ENCODE measurements at places on chromosomes 2 and 18. TPM values are rescaled to one million over a fixed set of nuclear protein-coding genes. Genes with fewer than 3 reads are reported as not detected.

DNA sequence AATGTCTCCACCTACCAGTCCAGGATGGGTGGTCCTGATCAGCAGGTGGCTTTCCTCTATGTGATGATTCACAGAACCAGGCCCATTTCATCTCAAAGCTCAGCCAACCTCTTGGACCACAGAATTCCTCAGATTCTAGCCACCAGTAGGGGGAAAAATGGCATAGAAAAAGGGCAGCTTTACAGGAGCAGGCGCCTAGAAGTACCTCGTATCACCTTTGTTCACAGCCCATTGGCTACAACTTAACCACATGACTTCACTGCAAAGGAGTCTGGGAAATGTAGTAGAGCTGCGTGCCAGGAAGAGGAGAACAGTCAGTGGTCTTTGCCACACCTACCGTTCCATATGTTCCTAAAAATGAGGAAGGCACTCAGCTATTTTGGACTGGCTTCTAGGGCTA is 62.8 kb upstream of the DTNA start:
- no peak for DNase-seq
- H3K36me3 ChIP-seq: no peaks in the 10 kb centered on the region
- no peak overlapping the region for H3K4me3 ChIP-seq

- H3K4me1 ChIP-seq: no peaks in the 10 kb centered on the region
- no peaks in the 10 kb centered on the region for H3K27me3 ChIP-seq
- no peak overlapping the region for H3K27ac ChIP-seq
- H3K4me3 ChIP-seq: no peak overlapping the region
Measured at GRCh38 chr2:116724550-116724949, 1089.9 kb upstream of the DDX18 start.

ANKRD30B gene
- not detected for total RNA-seq

DNA sequence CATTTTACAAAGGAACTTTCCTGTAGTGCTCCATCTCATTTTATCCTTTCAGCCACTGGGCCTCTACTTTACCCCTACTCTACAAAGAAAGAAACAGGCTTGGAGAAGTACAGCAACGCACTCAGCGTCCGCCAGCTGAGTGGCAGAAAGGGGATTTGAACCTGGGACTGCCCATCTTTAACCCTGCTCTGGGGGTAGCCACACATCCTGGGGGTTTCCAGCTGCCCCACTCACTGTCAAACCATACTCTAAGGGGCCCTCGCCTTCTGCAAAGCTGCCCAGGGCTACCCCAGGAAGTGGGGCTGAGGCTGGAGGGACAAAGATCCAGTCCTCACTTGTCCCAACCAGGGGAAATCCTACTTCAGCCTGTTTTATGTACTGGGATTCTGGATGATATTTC is 17.9 kb downstream of the HS1BP3 start:
- no peaks in the 10 kb centered on the region for H3K36me3 ChIP-seq
- H3K27ac ChIP-seq: no peak overlapping the region
- H3K4me1 ChIP-seq: no peaks in the 10 kb centered on the region
- DNase-seq: no peak
- no peaks in the 10 kb centered on the region for H3K27me3 ChIP-seq

DNA sequence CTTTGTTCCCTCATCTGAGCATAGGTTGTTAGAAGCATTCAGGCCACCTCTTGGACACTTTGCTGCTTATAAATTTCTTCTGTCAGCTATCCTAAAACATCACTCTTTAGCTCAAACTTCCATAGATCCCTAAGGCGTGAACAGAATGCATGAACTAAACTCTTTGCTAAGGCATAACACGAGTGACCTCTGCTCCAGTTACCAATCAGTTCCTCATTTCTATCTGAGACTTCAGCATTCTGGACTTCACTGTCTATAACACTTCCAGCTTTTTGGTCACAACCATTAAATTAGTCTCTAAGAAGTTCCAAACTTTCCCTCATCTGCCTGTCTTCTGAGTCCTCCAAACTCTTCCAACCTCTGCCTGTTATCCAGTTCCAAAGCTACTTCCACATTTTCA is 8.3 kb upstream of the VWA3B start:
- no peak for DNase-seq
- no peak overlapping the region for H3K27ac ChIP-seq
- H3K27me3 ChIP-seq: no peaks in the 10 kb centered on the region
- H3K4me1 ChIP-seq: peaks cover 6% of the 10 kb centered on the region

MYO5B gene
- total RNA-seq: not detected

GRCh38 chr18:12886498-12887126 is 2.6 kb upstream of the PTPN2 start:
- no peaks in the 10 kb centered on the region for H3K36me3 ChIP-seq
- no peak overlapping the region for H3K4me3 ChIP-seq
- no peaks in the 10 kb centered on the region for H3K27me3 ChIP-seq
- peak overlapping the region; percentile 33 for H3K27ac ChIP-seq

DNA sequence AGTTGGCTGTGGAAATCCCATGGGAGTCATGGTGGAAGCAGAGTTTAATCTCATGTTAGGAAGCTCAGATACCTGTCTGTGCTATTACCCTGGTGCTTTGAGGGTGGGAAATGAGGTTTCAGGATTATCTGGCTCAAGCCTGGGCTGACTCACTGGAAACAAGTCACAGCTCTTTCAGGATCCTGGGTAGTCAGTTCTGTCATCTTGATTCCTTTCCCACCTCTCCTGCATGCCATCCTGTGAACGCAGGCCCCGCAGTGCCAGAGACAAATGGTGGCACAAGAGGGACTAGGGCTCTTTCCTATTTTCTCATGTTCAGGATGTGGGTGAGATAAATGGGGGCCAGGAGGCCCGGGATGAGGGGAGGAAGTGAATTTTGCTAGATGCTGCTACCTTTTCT is 3.7 kb upstream of the FAM136A start:
- H3K4me3 ChIP-seq: no peak overlapping the region
- H3K4me1 ChIP-seq: peaks cover 6% of the 10 kb centered on the region
- H3K27me3 ChIP-seq: no peaks in the 10 kb centered on the region

DNA sequence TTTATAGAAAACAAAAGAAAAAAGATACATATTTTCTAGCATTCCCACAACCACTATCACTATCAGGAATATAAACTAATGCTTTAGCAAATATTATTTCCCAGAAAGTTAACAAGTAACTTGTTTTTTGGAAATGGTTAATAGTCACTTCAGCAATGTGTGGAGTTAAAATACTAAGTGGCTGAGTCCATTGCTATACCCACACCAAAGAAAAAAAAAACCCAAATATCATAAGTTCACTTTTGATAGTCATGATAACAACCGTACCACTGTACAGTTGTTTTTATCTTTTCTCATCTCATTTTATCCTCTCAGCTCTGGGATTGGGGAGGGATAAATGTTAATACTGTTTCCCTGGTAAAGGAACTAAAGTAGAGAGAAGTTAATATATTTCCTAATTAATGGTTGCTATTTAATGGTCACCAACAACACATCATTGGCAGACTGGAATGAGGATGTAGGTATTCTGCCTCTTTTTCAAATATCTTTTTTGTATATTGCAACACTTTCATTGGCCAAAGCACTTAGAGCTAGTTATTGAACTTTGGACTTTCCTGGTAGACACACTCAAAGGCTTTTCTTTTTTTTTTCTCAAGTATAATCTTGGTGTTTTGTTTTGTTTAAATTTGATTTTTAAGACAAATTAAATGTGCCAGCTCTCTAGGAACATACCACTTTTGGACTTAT is 18.4 kb upstream of the KANSL1L start:
- no peaks in the 10 kb centered on the region for H3K36me3 ChIP-seq
- no peaks in the 10 kb centered on the region for H3K27me3 ChIP-seq
- H3K4me1 ChIP-seq: no peaks in the 10 kb centered on the region
- DNase-seq: no peak

GRCh38 chr2:208757364-208757763 is 350.8 kb downstream of the PTH2R start:
- no peak overlapping the region for H3K27ac ChIP-seq
- no peaks in the 10 kb centered on the region for H3K27me3 ChIP-seq
- H3K36me3 ChIP-seq: no peaks in the 10 kb centered on the region
- H3K4me3 ChIP-seq: no peak overlapping the region
- no peaks in the 10 kb centered on the region for H3K4me1 ChIP-seq

ALPG gene
- not detected for total RNA-seq

GRCh38 chr2:106336737-106337136 is 131.5 kb downstream of the RGPD3 start:
- no peaks in the 10 kb centered on the region for H3K27me3 ChIP-seq
- DNase-seq: no peak
- no peak overlapping the region for H3K4me3 ChIP-seq
- no peaks in the 10 kb centered on the region for H3K4me1 ChIP-seq
- H3K27ac ChIP-seq: no peak overlapping the region
- H3K36me3 ChIP-seq: no peaks in the 10 kb centered on the region

DNA sequence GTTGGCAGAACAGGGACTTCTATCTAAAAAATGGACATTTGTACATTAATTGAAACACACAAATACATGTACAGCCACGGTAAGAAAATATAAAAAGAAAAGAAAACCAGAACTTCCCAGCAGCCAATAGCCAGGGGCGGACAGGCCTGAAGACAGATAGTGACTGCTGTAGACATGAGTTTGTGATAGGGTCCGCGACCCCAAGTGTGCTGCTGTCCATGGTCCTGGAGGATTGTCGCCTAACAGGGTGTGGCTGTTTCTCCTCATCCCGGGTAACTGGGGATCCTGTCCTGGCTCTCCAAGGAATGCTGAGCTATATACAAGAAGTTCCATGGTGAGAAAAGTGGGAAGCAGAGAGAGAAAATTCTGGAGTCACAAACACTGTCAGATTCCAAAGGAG is 266.5 kb upstream of the SALL3 start:
- DNase-seq: no peak
- no peak overlapping the region for H3K4me3 ChIP-seq
- H3K27ac ChIP-seq: no peak overlapping the region
- no peaks in the 10 kb centered on the region for H3K4me1 ChIP-seq
- no peaks in the 10 kb centered on the region for H3K27me3 ChIP-seq

GRCh38 chr2:105515581-105516415 is 116.9 kb upstream of the FHL2 start:
- no peaks in the 10 kb centered on the region for H3K36me3 ChIP-seq
- H3K4me1 ChIP-seq: no peaks in the 10 kb centered on the region
- no peaks in the 10 kb centered on the region for H3K27me3 ChIP-seq
- no peak overlapping the region for H3K27ac ChIP-seq
- no peak overlapping the region for H3K4me3 ChIP-seq

TMEM200C gene
- total RNA-seq: not detected

DNA sequence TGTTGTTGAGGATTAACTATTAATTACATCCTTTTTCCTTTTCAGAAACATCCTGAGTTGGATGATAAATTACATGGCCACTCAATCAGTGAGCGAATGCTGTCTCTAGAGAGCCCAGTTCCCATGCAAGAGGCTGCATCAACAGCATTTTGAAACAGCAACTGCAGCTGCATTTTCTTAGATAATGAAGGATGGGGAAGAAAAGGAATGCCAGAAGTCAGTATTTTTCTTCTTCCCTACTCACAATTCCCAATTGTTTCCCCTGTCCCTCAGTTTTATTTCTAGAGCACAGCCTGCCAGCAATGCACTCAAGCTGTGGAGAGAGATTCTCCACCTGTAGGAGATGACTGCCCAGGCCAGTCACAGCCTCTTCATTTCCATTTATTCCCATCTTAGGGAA is 6.9 kb downstream of the SCN7A start:
- no peak for DNase-seq
- H3K27ac ChIP-seq: no peak overlapping the region
- H3K4me3 ChIP-seq: no peak overlapping the region
- H3K4me1 ChIP-seq: no peaks in the 10 kb centered on the region

GRCh38 chr2:142180820-142181533 is 50.2 kb upstream of the LRP1B start:
- no peak for DNase-seq
- no peaks in the 10 kb centered on the region for H3K27me3 ChIP-seq
- no peaks in the 10 kb centered on the region for H3K36me3 ChIP-seq
- no peak overlapping the region for H3K4me3 ChIP-seq
- no peak overlapping the region for H3K27ac ChIP-seq

TUBA4B gene
- not detected for total RNA-seq

GRCh38 chr18:39870591-39870990 is 2084.4 kb upstream of the PIK3C3 start:
- H3K4me1 ChIP-seq: no peaks in the 10 kb centered on the region
- no peak overlapping the region for H3K4me3 ChIP-seq
- no peak for DNase-seq
- H3K27me3 ChIP-seq: no peaks in the 10 kb centered on the region
- no peaks in the 10 kb centered on the region for H3K36me3 ChIP-seq

GRHL1 gene
- total RNA-seq: 0.19 TPM

- H3K27ac ChIP-seq: no peak overlapping the region
- H3K4me1 ChIP-seq: no peaks in the 10 kb centered on the region
- no peaks in the 10 kb centered on the region for H3K27me3 ChIP-seq
- H3K4me3 ChIP-seq: no peak overlapping the region
- DNase-seq: no peak
- no peaks in the 10 kb centered on the region for H3K36me3 ChIP-seq
Measured at GRCh38 chr2:6679471-6679870, 186.2 kb downstream of the CMPK2 start.

DNA sequence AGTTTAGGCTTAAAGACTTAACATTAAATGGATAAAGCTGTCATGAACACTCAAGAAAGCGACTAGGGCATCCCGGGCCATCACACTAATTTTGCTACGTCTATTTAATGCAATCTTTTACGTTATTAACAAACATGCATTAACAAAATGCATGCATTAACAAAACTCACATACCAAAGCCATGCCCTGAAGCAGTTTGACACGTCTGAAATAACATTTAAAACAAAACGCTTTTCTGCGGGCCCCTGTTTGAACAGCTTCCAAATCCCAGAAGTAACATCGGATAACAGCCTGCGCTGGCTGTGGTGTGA is 458 bp downstream of the B4GALT6 start:
- H3K36me3 ChIP-seq: no peaks in the 10 kb centered on the region
- H3K4me1 ChIP-seq: no peaks in the 10 kb centered on the region
- no peak for DNase-seq
- no peak overlapping the region for H3K4me3 ChIP-seq
- no peaks in the 10 kb centered on the region for H3K27me3 ChIP-seq

DNA sequence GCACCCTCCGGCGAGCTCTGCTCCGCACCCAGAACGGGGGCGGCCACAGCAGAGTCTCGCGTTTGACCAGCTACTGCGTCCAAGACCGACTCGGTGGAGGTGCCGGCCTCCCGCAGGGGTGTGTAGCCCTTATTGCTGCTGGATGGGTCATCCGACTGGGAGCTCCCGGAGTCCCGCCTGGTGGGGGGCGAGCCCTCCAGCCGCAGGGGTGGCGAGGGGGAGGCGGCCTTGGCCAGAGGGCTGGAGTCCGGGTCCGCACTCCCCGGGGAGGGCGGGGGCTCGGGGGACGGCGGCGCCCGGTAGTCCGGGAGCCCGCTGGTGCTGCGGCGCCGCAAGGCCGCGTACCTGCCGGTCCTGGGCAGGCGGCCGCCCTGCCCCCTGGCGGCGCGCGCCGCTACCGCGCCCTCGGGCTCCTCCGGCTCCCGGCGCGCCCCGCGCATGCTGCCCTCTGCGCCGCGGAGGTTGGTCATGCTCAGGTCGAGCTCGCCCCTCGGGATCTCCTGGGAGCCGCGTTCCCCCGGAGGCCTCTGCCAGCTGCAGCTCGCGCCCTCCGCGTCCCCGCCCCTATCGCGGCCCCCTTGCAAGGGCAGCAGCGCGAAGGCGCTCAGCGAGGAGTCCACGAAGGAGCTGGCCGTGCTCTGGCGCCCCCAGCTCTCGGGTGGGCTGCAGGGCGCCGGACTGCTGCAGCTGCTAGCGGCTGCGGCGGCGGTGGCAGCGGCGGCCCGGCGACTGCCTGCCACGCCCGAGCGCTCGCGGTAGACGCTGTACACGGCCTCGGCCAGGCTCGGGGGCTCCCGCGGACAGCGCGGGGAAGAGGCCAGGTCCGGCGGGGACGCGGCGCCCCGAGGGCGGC is 4.8 kb downstream of the TMEM200C start:
- H3K4me3 ChIP-seq: no peak overlapping the region
- no peak overlapping the region for H3K27ac ChIP-seq
- peaks cover 4% of the 10 kb centered on the region for H3K4me1 ChIP-seq
